ENCODE measurements at places on chromosomes 7 and 10.

GRCh38 chr10:124372899-124373298 lies 45.8 kb downstream of the OAT start:
- DNase-seq = no peak

DNA sequence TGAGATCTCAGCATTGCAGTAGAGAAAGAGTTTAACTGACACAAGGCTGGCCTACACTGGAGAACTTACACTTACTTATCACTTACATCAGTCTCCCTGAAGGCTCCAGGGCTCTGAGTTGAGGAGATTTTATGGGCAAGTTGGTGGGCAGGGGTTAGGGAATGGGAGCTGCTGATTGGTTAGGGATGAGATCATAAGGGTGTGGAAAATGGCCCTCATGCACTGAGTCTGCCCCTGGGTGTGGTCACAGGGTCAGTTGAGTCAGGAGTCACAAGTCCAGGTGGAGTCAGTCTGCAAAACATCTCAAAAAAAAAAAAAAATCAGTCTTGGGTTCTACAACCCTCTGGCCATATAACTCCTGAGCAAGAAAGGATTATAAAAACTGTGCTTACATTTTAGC lies 60.5 kb downstream of the PPP1R17 start:
- peak; percentile 53 for DNase-seq

GRCh38 chr10:116011929-116012328 lies 261.1 kb downstream of the GFRA1 start:
- DNase-seq = no peak

- peak; percentile 24 for DNase-seq
Measured at GRCh38 chr7:99406557-99406956, 1.8 kb downstream of the PDAP1 start.

DNA sequence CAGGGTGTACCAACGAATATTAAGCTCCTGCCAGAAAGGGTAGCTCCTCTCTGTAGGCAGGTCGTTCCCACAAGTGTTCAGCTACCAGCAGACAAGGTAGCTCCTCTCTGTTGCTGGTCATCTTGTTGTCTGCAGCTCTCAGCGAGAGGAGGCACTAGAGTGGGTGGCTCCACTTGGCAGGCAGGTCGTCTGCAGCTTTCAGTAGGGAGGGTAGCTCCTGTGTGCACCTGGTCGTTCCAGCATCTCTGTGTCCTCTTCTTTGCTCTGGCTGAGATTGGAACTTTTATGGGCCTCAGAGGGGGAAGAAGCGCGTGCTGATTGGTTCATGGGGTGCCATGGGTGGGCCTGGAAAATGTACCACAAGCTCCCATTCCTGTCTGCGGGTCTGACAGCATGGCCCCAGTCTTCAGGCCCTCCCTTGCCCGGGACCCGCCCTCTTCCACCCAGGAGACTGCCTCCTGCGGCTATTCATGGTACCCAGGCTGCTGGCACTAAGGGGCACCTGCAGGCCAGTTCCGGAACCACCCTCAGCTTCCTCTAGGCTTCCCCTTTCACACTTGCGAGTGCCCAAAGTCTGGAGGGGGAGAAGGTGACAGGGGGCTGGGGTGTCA lies 63.9 kb upstream of the CACNA2D1 start:
- DNase-seq = no peak

DNA sequence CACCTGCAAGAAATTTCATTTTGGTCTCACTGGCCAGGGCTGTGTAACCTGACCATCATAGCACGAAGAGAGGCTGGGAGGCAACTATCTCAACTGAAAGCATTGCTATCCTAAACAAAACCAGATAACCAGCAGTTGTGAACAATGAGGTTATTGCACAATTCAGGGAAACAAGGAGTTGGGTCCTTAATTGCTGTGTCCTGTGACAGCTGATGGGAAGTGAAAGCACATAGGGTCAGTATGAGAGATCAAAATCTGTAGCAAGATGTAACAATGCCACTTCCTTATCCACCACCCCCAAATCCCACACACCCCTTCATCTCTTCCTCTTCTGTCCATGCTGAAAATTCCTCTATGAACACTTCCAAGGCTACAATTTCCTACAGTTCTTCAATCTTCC lies 80.2 kb downstream of the HTR7 start:
- DNase-seq = no peak

- DNase-seq = no peak
Measured at GRCh38 chr7:155745737-155746136, 66.5 kb downstream of the SHH start.

DNA sequence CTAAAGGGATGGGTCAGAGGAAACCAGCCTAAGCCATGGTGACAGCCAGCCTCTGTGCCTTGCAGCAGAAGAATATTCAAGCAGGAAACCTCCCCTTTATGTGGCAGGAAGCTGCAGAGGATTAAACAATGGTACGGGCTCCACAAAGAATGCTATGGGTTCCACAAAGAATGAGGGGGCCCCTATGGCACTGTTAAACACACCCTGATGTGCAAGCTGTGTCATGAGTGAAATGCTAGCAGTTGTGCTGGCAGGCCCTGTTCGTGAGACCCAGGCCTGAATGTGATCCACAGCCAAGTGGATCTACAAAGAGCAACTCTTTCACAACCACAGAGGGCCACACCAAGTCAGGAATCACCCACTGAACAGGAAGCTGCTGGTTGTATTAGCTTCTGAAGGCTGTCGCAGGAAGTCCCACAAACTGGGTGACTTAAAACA lies 68.9 kb downstream of the MYOF start:
- no peak for DNase-seq

DNA sequence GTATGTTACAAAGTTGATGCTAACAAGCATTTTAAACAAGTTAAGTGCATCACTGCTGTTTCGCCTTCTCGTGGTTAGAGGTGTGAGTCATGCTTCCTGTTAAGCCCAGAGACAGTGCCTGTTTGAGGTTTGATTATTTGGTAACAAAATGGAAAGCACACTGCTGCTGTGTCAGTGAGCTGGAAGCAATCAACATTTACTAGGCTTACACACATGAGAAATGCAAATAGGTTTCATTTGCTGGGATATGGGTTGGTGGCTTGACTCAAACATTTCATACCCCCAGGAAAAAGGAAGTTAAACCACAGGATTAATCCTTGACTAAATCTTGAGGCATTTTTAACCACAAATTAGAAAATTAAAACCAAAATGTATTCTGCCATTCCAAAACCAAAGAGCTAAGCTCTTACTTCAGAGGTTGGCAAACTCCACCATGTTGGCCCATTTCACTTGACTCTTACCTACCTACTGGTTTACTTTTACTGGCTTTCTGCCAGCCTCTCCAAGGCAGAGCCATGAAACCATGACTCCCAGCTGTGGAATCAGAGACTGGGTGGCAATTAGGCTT lies 139.2 kb downstream of the ETV1 start:
- DNase-seq = peak; percentile 1

DNA sequence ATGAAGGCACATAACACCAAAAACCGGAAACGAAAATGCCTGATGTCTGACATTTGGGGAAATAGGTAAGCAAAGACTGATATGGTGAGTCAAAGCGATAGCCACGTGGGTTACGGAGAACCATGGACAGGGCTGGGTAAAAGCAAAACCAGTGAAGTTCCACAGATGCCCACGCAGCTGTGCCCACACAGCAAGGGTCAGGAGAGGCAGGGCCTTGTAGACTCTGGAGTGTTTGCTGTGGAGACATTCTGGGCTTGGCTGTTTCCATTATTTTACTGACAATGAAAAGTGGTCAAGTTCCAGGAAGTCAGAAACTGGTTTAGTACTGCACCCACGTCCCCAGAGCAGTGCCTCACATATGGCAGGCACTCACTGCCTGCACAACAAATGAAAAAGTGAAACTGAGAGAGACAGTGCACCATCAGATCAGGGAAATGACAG lies 148.7 kb downstream of the ZMYND11 start:
- no peak for DNase-seq

- DNase-seq = no peak
Measured at GRCh38 chr10:650441-650851, 39.0 kb downstream of the DIP2C start.
